ENCODE measurements at places on chromosomes 5 and 9.

DNA sequence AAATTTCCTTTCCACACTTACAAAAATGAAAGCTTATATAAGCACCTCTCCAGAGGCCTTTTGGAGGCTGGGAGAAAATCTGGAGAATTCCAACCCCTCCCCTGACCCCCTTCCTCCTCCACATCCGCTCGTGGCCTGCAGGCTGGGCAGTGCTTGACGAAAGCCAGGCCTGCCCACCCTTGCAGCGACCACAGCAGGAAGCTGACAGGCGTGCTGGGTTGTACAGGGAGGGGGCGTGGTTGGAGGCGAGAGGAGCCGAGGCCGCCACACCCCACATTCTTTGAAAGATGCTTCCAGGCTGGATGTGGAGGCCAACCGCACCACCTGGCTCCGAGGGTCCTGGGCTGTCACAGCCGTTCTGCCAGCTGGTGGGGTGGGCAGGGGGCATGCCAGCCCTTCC, 47.8 kb upstream of the IER5L start:
- DNase-seq: no peak

GRCh38 chr9:122099271-122099869, 6.3 kb upstream of the TTLL11 start:
- peak; percentile 89 for DNase-seq

DNA sequence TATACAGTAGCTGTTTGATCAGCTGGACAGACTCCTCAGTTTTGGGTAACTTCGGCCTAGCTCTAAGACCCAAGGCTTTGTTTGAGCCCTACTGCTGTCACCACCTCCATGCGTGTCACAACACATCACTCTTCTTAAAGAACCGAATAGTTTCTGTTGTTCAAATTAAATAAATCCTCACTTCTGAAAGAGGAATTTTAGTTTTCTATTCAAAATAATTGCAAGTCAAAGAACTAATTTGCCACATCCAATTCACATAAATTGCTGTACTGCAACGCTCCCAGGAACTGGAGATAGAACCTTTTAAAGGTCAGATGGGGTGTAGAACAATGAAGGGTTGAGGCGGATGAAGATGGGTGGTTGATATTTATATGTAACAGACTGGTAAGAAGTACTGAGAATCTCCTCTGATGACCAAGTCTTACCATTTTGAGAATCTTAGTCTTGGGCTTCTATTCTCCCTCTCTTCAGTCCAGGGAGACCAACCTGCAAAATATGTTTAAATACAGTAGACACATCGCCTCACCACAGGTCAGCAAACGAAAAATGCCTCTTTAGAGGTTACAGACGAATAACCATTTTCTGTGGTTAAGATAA, 1.6 kb downstream of the NREP start:
- peak; percentile 42 for DNase-seq

- peak; percentile 83 for DNase-seq
Measured at GRCh38 chr9:35680331-35681105, 6.8 kb downstream of the CA9 start.

DNA sequence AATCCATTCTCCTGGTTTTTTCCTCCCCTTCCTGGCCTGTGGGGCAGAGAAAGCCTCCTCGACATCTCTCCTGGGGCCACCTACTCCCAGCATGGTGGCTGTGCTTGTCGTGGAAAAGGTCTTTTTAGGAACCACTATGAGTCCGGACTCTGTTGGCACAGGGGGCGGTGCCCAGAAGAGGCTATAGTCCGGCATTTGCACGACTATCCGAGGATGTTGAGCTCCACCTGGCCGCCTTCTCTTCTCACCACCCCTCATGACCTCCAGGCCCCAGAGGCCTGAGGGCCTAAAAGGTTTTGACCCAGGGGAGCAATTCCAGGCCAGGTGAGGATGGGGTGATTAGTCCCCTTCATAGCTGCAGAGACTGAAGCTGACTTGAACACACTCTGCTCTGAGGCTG, 14.1 kb downstream of the CSF2 start:
- DNase-seq: no peak
